ENCODE measurements at places on chromosomes 3 and 15.

DNA sequence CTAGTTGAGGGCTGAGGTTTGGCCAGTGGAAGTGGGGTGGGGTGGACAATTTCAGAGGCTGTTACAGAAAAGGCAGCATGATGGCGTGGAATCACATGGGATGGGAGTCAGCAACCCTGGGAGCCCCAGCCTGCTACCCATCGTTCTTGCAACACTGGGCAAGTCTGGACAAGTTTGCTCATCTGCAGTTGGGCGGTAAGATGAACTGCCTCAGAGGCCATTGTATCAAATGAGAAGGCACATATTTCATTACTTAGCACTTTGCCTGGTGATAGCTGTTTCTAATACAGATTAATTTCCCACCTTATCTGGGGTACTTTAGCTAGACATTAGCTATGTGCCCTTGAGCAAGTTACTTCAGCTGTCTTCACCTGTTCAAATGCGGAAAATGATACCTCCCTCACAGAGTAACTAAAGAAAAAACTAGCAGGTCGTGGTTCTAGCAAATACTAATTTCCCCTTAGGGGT is 248.9 kb downstream of the THSD4 start:
- DNase-seq, result no peak

- no peak for DNase-seq
Observed at GRCh38 chr3:169923831-169924230, 12.5 kb downstream of the SAMD7 start.

DNA sequence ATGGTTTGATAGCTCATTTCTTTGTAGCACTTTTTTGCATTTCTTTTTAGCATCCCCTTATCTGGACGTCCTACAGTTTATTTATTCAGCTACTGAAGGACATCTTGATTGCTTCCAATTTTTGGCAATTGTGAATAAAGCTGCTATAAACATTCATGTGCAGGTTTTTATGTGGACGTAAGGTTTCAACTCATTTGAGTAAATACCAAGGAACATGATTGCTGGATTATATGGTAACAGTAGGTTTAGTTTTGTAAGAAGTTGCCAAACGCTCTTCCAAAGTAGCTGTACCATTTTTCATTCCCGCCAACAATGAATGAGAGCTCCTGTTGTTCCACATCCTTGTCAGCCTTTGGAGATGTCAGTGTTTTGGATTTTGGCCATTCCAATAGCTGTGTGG is 29.5 kb upstream of the ACTL6A start:
- no peak for DNase-seq

GRCh38 chr3:107942951-107943749 is 147.7 kb downstream of the CD47 start:
- no peak for DNase-seq

GRCh38 chr3:150484410-150484809 is 61.9 kb downstream of the SERP1 start:
- no peak for DNase-seq

GRCh38 chr3:49100046-49100615 is 4.4 kb downstream of the QARS1 start:
- no peak for DNase-seq

DNA sequence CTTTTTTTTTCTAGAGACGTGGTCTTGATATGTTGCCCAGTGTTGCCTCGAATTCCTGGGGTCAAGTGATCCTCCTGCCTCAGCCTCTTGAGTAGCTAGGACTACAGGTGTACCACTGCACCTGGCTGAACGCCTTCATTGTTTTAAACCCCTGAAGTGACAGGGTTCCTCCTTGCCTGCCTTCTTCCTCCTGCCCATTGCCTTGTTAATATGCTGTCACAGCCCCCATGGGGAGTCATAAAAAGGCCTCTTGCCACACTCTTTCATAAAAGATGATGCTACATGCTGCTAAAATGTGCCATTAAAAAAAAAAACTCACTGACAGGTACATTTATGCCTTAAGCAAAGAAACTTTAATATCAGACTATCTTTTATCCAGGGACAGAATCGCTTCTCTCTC is 116.8 kb upstream of the SKOR1 start:
- no peak for DNase-seq

DNA sequence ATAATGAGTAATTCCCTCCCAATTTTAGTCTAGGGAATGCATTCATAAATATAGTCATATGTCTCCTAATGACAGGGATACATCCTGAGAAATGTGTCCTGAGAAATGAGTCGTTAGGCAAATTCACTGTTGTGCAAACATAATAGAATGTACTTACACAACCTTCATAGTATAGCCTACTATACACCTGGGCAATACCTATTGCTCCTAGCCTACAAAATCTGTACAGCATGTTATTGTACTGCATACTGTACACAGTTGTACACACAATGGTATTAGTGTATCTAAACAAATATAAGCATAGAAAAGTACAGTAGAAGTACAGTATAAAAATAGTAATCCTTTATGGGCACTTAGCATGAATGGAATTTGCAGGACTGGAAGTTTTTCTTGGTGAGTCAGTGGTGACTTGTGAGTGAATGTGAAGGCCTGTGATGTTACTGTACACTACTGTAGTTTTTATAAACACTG is 6.6 kb downstream of the DTWD1 start:
- DNase-seq, result no peak

GRCh38 chr3:13308380-13308801 is 111.7 kb downstream of the NUP210 start:
- no peak for DNase-seq

DNA sequence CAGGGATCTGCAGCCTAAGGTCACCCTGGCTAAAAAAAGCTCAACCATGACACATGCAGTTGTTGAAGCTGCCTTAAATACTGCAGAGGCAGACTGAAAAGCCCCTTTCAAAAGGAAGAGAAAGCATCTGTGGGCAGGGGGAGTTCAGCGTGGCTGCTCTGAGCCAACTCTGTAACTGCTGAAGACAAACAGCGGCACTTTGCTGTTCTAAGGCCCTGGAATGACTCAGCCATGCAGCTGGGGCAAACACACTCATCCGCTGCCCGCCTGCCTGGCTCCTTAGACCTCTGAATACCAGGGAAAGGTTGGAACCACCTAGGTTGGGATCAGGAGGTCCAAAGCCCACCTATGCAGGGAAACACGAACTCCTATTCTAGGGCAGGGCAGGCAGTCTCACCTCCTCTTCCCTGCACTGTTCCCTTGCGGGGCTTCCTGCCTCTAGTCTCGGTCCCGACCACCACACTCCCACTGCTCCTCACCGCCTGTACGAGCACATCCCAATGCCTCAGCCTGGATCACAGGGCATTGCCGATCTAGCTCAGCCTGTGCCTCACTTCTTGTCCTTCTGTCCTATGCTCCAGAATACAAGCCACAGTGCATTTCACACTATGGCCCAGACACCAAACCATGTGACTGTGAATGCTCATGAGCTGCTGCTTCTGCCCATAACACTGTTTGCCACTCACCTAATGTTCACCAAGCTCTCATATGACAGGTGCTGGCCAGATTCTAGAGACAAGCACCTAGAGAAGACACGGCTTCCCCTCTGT is 6.6 kb upstream of the MUSTN1 start:
- no peak for DNase-seq
